ENCODE measurements at places on chromosomes 11 and 22. TPM values are rescaled to one million over a fixed set of nuclear protein-coding genes. Genes with fewer than 3 reads are reported as not detected.

Gene SYT13
- total RNA-seq, result 23.0 TPM

Gene EHF
- total RNA-seq, result 394 TPM

Gene CSNK2A3
- total RNA-seq, result 1.5 TPM

Gene GAB4
- total RNA-seq, result not detected

Gene MAPK1
- total RNA-seq, result 144 TPM

Gene SLC5A1
- total RNA-seq, result 48.3 TPM

Gene BDNF
- total RNA-seq, result 0.11 TPM

Gene CARD16
- total RNA-seq, result 47.1 TPM

Gene CELSR1
- total RNA-seq, result 4.9 TPM

Gene TRIM34
- 7.9 TPM for total RNA-seq
